ENCODE measurements at places on chromosomes 1 and 21. TPM values are rescaled to one million over a fixed set of nuclear protein-coding genes. Genes with fewer than 3 reads are reported as not detected.

GRCh38 chr1:44296806-44297205 lies 58.3 kb downstream of the ERI3 start:
- no peak overlapping the region for H3K27ac ChIP-seq
- no peaks in the 10 kb centered on the region for H3K27me3 ChIP-seq
- H3K4me1 ChIP-seq: peaks cover 16% of the 10 kb centered on the region
- H3K4me3 ChIP-seq: no peak overlapping the region

DNA sequence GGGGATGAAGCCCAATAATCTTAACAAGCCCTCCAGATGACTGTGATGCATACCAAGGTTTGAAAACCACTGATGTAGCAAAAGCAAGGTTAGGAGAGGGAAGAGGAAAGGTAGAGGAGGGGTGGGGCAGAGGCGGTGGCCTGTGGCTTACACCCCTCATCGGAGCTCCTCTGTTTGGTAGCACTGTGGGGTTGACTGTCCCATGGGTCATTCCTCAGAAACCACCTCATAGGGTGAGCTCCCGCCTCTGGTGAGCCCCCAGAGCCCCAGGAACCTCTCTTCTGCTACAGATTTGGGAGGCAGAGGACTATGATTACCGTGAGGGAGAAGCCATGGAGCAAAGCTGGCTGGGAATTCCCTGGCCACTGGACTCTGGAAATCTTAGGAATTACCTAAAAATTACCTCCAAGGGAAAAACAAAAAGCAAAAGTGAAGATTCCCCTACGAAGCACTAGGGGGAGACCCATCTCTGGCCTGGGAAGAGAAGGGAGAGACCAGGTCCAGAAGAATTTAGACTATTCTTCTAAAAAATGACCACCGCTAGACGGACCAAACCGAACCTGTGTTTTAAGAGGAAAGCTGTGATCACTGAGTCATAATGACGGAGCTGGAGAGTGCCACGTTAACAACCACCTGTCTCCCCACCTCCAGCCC lies 1.5 kb upstream of the RASSF5 start:
- DNase-seq: no peak
- H3K27ac ChIP-seq: no peak overlapping the region
- no peak overlapping the region for H3K4me3 ChIP-seq
- H3K27me3 ChIP-seq: no peaks in the 10 kb centered on the region
- H3K4me1 ChIP-seq: peaks cover 70% of the 10 kb centered on the region

DNA sequence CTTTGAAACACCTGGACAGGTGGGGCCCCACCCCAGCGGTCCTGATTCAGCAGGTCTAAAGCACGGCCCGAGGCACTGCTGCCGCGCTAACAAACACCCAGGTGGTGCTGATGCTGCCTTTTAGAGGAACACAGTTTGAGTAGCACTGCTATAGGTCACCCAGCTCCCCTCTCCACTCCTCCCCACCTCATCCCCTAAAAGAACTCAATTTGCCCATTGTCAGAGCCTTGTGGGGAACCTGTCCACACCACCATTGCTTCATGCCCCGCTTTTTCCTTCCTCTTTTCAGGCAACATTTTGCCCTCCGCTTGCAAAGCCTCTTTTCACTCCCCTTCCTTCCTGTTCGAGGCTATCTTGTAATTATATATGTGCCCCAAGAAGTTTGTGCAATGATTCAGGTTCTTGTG lies 26.2 kb upstream of the PADI4 start:
- peaks cover 43% of the 10 kb centered on the region for H3K27me3 ChIP-seq
- no peak overlapping the region for H3K4me3 ChIP-seq
- DNase-seq: no peak
- no peaks in the 10 kb centered on the region for H3K4me1 ChIP-seq
- H3K27ac ChIP-seq: no peak overlapping the region

DNA sequence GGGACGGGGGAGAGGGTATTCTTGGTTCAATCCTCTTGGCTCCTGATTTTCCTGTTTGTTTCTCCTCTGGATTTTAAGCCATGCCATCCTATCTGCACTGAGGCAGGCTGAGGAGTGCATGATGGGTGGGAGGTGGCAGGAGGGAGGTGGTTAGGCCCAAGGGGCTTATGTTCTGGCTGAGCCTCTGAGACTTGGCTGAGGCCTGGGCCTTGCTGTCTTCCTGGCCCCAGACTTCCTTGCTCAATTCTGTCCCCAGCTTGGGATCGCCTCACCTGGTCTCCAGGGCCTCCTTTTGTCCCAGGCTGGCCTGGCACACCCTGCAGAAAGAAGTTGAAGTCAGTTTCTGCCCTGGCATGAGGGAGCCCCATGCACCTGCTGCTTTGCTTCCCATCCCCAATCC lies 11.2 kb downstream of the COL9A2 start:
- no peak for DNase-seq
- H3K27ac ChIP-seq: no peak overlapping the region
- H3K36me3 ChIP-seq: no peaks in the 10 kb centered on the region
- no peak overlapping the region for H3K4me3 ChIP-seq
- H3K27me3 ChIP-seq: no peaks in the 10 kb centered on the region

- no peak for DNase-seq
- H3K27me3 ChIP-seq: no peaks in the 10 kb centered on the region
- peaks cover 44% of the 10 kb centered on the region for H3K4me1 ChIP-seq
- H3K27ac ChIP-seq: peak overlapping the region; percentile 98
- H3K36me3 ChIP-seq: no peaks in the 10 kb centered on the region
- peak overlapping the region; percentile 99 for H3K4me3 ChIP-seq
Observed at GRCh38 chr1:27773826-27774445, 917 bp downstream of the STX12 start.

DNA sequence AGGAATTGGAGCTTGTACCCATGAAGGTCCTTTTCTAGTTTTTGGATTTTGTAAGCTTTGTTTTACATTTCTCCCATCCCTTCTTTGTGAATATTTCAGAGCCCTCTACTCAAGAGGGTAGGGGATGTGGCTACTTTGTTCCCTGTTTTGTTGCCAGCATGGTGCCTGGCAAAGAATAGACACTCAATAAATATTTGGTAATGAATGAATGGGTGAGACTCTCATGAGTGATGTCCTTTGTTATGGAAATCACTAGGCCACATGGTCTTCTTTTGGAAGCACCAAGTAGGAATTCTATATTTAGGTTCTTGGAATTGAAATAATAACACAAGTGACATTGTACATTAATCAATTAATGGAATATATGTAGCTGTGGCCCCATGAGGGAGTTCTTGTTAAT lies 26.8 kb upstream of the ATP5PO start:
- DNase-seq: no peak
- no peaks in the 10 kb centered on the region for H3K36me3 ChIP-seq
- peaks cover 5% of the 10 kb centered on the region for H3K4me1 ChIP-seq

DNA sequence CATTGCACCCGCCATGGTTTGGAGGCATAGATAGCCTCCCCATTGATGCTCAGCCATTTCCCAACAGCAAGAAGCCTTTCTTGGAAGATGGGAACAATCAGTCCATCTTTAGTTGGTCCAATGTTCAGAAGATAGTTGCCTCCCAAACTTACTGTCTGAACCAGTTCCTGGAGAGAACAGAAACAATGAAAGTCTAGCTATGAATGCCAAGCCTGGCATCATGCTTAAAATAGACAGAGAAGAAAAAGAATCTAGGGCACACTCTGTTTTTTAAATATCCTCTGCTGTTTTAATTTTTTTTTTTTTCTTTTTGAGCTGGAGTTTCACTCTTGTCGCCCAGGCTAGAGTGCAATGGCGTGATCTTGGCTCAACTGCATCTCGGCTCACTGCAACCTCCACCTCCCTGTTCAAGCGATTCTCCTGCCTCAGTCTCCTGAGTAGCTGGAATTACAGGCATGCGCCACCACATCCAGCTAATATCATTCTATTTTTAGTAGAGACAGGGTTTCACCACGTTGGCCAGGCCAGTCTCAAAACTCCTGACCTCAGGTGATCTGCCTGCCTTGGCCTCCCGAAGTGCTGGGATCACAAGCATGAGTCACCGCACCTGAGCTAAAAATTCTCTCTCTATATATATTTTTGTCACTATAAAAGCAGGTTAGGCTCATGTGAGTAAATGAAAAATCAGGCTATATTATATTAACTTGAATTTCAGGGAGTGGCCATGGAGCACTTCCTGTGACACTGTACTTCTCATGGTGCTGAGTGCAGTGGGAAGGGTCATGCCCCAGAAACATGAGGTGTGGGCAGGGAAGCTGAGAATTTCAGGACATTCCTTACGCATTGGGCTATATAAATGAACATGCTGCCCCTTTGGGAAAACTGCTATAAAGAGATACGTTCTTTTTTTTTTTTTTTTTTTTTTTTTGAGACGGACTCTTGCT lies 19.1 kb downstream of the FUCA1 start:
- peak overlapping the region; percentile 53 for H3K27ac ChIP-seq
- H3K27me3 ChIP-seq: no peaks in the 10 kb centered on the region
- peaks cover 3% of the 10 kb centered on the region for H3K4me1 ChIP-seq
- no peak overlapping the region for H3K4me3 ChIP-seq

- no peaks in the 10 kb centered on the region for H3K36me3 ChIP-seq
- no peaks in the 10 kb centered on the region for H3K4me1 ChIP-seq
- DNase-seq: no peak
- no peak overlapping the region for H3K27ac ChIP-seq
- no peak overlapping the region for H3K4me3 ChIP-seq
Observed at GRCh38 chr1:38475624-38476005, 384.0 kb downstream of the RRAGC start.

- peaks cover 18% of the 10 kb centered on the region for H3K36me3 ChIP-seq
- H3K4me1 ChIP-seq: peaks cover 7% of the 10 kb centered on the region
- no peak overlapping the region for H3K4me3 ChIP-seq
- no peak overlapping the region for H3K27ac ChIP-seq
- DNase-seq: no peak
Observed at GRCh38 chr1:145796753-145797152, 27.1 kb downstream of the RNF115 start.

- H3K27ac ChIP-seq: peak overlapping the region; percentile 6
- no peaks in the 10 kb centered on the region for H3K27me3 ChIP-seq
- H3K36me3 ChIP-seq: peaks cover 80% of the 10 kb centered on the region
- H3K4me1 ChIP-seq: peaks cover 36% of the 10 kb centered on the region
- no peak overlapping the region for H3K4me3 ChIP-seq
Observed at GRCh38 chr1:236753516-236753915, 41.6 kb upstream of the MTR start.

DNA sequence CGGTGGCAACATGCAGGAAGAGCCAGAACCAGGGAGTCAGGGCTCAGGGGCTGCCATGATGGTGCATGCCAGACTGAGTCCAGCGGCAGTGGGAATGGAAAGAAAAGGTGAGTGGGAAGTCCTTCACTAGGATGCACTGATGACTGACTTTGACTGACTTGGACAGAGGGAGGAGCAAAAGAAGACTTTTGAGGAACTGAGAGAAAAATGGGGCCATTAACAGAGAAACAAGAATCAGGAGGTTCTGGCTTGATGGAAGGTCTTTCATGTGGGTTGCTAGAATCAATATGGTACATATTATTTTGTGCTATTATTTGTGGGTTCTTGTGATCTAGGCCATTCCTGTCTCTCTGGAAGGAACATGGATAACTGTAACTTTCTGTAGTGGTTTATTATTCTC lies 454.6 kb upstream of the PROX1 start:
- no peak overlapping the region for H3K4me3 ChIP-seq
- no peaks in the 10 kb centered on the region for H3K4me1 ChIP-seq
- H3K27me3 ChIP-seq: no peaks in the 10 kb centered on the region

Gene DNAH14
- 1.3 TPM for total RNA-seq

Gene AKR7A3
- total RNA-seq: 0.17 TPM

Gene PDZK1IP1
- total RNA-seq: not detected

Gene CD5L
- 0.33 TPM for total RNA-seq

Gene CRP
- total RNA-seq: not detected

Gene WDR64
- total RNA-seq: not detected

Gene GCSAML
- total RNA-seq: 0.22 TPM
